Effector memory CD8-positive, alpha-beta T cell (primary cell): ENCODE measurements at places on chromosomes 12 and 14.

- no peak for DNase-seq
- no peak overlapping the region for H3K27ac ChIP-seq
- no peaks in the 10 kb centered on the region for H3K4me1 ChIP-seq
- H3K27me3 ChIP-seq = no peaks in the 10 kb centered on the region
- no peak overlapping the region for H3K4me3 ChIP-seq
These were observed 279.3 kb upstream of the FLRT2 start for GRCh38 chr14:85250414-85251189.

DNA sequence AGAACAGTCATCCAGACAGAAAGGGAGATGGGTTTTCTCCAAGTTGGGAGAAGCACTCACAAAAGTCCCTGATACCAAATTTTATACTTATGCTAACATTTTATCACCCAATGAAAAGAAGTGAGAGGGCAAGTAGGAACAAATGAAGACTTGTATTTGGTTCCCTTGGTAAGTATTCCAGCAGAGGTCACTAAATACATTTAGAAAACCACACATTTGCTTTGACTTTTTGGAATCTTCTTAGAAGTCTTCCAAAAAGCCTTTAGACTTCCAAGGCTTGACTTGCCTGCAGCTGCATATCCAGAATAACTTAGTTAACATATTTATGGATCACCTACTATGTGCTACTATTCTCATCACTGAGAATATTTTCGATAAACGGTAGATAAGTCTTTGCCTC, 3.1 kb upstream of the GYS2 start:
- DNase-seq = no peak
- no peaks in the 10 kb centered on the region for H3K27me3 ChIP-seq
- no peak overlapping the region for H3K27ac ChIP-seq
- no peaks in the 10 kb centered on the region for H3K36me3 ChIP-seq
- H3K4me3 ChIP-seq = no peak overlapping the region

DNA sequence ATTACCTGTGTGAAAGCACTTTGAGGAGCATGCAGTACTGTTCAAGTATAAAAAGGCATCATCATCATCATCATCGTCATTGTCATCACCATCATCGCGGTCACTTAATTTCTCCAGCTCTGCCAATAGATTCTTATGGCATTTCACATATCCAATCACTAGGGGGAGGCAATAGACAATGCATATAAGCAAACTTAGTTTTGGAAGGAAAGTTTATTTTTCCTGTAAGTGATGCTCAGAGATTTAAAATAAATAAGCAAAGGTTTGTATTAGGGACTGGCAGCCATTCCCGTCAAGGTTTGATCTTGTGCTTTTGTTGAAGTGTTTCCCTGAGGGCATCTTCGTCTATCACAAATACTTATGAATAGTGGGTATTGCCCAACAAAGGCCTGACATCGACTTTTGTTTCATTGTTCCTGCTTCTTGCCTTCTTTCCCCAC, 127.4 kb downstream of the KTN1 start:
- H3K27me3 ChIP-seq = no peaks in the 10 kb centered on the region
- no peaks in the 10 kb centered on the region for H3K36me3 ChIP-seq
- no peak overlapping the region for H3K27ac ChIP-seq
- H3K4me1 ChIP-seq = no peaks in the 10 kb centered on the region

GRCh38 chr12:41242603-41243002, 54.5 kb downstream of the PDZRN4 start:
- DNase-seq = no peak
- H3K36me3 ChIP-seq = no peaks in the 10 kb centered on the region
- H3K4me3 ChIP-seq = no peak overlapping the region
- H3K4me1 ChIP-seq = no peaks in the 10 kb centered on the region
- H3K27ac ChIP-seq = no peak overlapping the region
- H3K27me3 ChIP-seq = no peaks in the 10 kb centered on the region

- no peak for DNase-seq
- peaks cover 10% of the 10 kb centered on the region for H3K4me1 ChIP-seq
- no peak overlapping the region for H3K4me3 ChIP-seq
- no peak overlapping the region for H3K27ac ChIP-seq
- H3K36me3 ChIP-seq = no peaks in the 10 kb centered on the region
These were observed 134.8 kb upstream of the FUT8 start for GRCh38 chr14:65277580-65278270.

- peaks cover 3% of the 10 kb centered on the region for H3K36me3 ChIP-seq
- no peaks in the 10 kb centered on the region for H3K4me1 ChIP-seq
- H3K27ac ChIP-seq = no peak overlapping the region
- DNase-seq = no peak
- H3K27me3 ChIP-seq = peaks cover 61% of the 10 kb centered on the region
These were observed 1.8 kb downstream of the FLRT2 start for GRCh38 chr14:85531587-85532373.

DNA sequence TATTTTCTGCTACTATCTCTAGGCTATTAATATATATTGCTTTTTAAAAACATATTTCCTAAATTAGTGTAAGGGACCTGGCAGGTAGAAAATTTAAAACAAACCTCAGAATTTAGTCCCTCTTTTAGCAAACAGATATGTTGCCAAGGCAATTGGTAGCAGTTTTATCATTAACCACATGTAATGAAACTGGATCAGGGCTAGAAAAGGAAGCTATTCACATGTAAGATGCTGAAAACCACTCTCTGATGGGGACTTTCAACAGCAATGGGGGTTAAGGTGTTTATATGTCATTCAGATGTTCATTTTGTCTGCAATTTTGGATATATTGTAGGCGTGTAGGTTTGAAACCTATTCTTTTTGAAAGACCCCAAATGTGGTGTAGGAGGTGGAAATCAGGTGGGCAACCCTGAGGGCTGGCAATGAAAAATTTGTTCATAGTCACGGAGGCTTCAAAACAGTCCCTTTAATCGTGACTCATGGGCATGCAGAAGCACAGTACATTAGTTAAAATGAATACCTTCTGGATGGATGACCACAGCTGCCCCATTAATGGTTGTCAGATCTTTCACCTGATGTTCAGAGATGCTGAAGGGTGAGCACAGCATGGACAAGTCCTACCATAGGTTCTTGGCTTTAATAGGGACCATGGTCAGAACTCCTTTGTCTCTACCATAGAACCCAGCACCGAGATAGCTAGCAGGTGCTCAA, 5.9 kb upstream of the PKP2 start:
- H3K36me3 ChIP-seq = no peaks in the 10 kb centered on the region
- H3K27ac ChIP-seq = no peak overlapping the region
- H3K27me3 ChIP-seq = peaks cover 30% of the 10 kb centered on the region
- no peak overlapping the region for H3K4me3 ChIP-seq
- H3K4me1 ChIP-seq = no peaks in the 10 kb centered on the region

- no peak overlapping the region for H3K27ac ChIP-seq
- H3K4me3 ChIP-seq = no peak overlapping the region
- no peaks in the 10 kb centered on the region for H3K4me1 ChIP-seq
- no peaks in the 10 kb centered on the region for H3K27me3 ChIP-seq
- peaks cover 75% of the 10 kb centered on the region for H3K36me3 ChIP-seq
These were observed 15.9 kb downstream of the ATP6V1D start for GRCh38 chr14:67343601-67344230.

- H3K27me3 ChIP-seq = no peaks in the 10 kb centered on the region
- H3K4me3 ChIP-seq = no peak overlapping the region
- DNase-seq = no peak
- no peak overlapping the region for H3K27ac ChIP-seq
- H3K36me3 ChIP-seq = no peaks in the 10 kb centered on the region
These were observed 331.2 kb upstream of the FBXO33 start for GRCh38 chr14:39763402-39763890.

GRCh38 chr12:104499668-104500332, 43.1 kb downstream of the CHST11 start:
- H3K4me3 ChIP-seq = no peak overlapping the region
- H3K36me3 ChIP-seq = peaks cover 26% of the 10 kb centered on the region
- H3K27me3 ChIP-seq = no peaks in the 10 kb centered on the region
- H3K27ac ChIP-seq = peak overlapping the region; percentile 75
- no peak for DNase-seq

DNA sequence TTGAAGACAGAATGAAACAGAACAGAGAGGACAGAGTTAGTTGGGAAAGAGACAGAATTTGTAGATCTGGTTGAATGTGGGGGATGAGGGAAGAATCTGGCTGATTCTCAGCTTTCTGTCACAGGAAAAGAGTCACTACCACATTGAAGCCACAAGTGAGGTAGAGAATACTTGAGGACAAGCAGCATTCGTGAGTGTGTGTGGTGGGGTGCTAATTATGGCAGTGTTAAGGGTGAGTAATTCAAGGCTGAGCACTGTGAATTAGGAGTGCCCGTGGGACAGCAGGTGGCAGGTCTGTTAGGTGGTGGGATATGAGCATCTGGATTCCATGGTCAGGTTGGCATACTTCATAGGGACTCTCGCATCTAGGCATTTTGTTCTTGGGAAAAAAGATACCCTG, 347.4 kb upstream of the PRICKLE1 start:
- H3K36me3 ChIP-seq = no peaks in the 10 kb centered on the region
- no peak for DNase-seq
- H3K27me3 ChIP-seq = no peaks in the 10 kb centered on the region
- no peak overlapping the region for H3K4me3 ChIP-seq

DNA sequence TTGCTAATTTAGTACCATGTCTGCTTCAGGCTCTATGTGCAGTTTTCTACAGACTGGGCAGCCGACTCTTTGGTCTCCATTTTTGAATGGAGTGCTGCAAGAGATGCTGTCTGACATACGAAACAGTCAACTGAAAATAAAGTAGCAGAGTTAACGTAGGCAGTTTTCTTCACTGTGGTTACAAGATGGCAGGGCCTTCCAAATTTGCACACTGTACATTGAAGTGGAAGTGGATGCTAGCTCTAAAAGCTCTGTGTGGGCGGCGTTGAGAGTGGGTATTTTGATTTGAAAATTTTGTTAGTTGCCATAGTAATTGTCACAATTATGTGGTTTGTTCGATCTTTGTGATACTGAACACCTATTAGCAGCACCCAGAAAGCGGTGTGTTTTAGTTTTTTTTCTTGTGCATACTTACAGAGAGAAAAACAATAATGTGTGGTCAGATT, 154.9 kb upstream of the ATP2B1 start:
- peak; percentile 65 for DNase-seq
- H3K36me3 ChIP-seq = peaks cover 24% of the 10 kb centered on the region
- H3K27me3 ChIP-seq = no peaks in the 10 kb centered on the region
- H3K4me1 ChIP-seq = peaks cover 32% of the 10 kb centered on the region

DNA sequence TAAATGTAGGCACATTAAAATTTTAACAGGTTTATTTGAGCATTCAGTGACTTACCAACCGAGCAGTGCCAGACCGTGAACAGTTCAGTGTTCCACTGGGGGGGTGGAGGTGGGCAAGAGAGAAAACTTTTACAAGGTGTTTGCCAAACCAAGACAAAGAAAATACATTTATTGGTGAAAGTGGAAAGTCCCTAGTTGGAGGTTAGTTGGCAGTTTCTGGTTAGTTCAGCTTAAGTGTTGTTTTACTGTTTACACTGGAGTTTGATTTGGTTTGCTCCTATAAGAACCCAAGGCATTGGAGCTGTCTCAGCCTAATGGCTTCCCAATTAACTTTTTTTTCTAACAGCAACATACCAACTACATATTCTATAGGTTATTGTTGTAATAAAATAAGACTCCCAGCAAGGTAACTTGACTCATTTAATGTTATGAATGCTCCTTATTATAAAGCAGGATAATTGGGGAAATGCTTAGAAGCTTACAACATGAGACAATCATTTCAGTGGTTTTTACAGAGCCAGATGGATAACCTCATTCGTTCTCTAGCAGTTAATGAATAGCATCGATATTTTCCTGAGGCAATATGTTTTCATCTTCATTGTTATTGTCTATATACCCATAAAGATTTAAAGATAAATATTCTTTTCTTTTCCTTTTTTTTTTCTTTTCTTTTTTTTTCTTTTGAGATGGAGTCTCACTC, 115.8 kb downstream of the ETNK1 start:
- peaks cover 31% of the 10 kb centered on the region for H3K27me3 ChIP-seq
- H3K36me3 ChIP-seq = no peaks in the 10 kb centered on the region
- H3K4me1 ChIP-seq = no peaks in the 10 kb centered on the region
- DNase-seq = no peak
- H3K27ac ChIP-seq = no peak overlapping the region
- H3K4me3 ChIP-seq = no peak overlapping the region

DNA sequence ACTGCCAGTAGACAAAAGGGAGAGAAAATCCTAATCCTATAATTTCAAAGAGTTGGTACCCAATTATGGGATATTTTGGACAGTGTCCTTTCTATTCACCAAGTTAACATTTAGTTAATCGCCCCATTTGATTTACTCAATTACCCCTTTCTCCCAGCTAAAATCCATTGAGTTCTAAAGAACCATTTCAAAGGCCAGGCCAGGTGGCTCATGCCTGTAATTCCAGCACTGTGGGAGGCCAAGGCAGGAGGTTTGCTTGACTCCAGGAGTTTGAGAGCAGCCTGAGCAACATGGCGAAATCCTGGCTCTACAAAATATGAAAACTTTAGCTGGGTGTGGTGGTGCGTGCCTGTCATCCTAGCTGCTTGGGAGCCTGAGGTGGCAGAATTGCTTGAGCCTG, 5.5 kb upstream of the GPR19 start:
- DNase-seq = no peak
- H3K4me3 ChIP-seq = no peak overlapping the region
- no peaks in the 10 kb centered on the region for H3K27me3 ChIP-seq
- H3K36me3 ChIP-seq = peaks cover 13% of the 10 kb centered on the region

- peak overlapping the region; percentile 68 for H3K27ac ChIP-seq
- DNase-seq = no peak
- peaks cover 17% of the 10 kb centered on the region for H3K4me1 ChIP-seq
- H3K4me3 ChIP-seq = no peak overlapping the region
These were observed 170.6 kb upstream of the PWP1 start for GRCh38 chr12:107514887-107515445.

GRCh38 chr12:57046947-57047890, 2.7 kb downstream of the MYO1A start:
- peak; percentile 25 for DNase-seq

- H3K4me3 ChIP-seq = no peak overlapping the region
- no peaks in the 10 kb centered on the region for H3K4me1 ChIP-seq
These were observed 37.5 kb downstream of the ERH start for GRCh38 chr14:69360438-69361108.
